DMS 273 treated with DMSO at 0.1 percent for 48 hours (cell line): ENCODE measurements at places on chromosomes 7 and 10.

GRCh38 chr10:116815641-116816415 is 33.5 kb upstream of the ENO4 start:
- DNase-seq: no peak

GRCh38 chr10:88116481-88116880 is 253.1 kb downstream of the PTEN start:
- no peak for DNase-seq

- no peak for DNase-seq
Observed at GRCh38 chr7:15625466-15625865, 61.0 kb downstream of the MEOX2 start.

DNA sequence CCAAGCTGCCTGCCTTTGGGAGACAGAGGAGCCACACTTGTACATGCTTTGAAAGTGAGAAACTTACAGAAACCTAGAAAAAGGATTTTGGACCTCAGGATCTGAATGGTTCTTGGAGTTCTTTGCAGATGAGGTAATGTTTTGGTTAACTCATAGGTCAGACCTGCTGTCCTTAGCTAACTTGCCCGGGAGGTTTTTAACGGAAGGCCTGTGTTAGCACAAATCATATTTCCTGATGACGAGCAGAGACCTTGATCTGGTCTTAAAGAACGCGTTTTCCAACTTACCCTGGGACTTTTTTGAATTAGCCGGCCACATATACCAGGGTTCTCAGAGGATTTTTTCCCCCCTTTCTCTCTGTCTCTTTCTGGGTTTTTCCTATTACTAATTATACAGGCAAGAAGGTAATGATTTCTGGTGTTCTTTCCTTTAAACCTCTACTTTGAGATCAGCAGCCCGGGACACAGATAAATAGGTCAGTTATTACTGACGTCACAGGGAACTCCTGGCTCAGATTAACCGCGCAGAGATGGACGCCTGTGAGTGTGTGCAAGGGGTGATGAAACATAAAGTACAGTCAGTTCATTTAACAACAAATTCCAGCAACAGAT is 101.7 kb upstream of the KLF6 start:
- no peak for DNase-seq

DNA sequence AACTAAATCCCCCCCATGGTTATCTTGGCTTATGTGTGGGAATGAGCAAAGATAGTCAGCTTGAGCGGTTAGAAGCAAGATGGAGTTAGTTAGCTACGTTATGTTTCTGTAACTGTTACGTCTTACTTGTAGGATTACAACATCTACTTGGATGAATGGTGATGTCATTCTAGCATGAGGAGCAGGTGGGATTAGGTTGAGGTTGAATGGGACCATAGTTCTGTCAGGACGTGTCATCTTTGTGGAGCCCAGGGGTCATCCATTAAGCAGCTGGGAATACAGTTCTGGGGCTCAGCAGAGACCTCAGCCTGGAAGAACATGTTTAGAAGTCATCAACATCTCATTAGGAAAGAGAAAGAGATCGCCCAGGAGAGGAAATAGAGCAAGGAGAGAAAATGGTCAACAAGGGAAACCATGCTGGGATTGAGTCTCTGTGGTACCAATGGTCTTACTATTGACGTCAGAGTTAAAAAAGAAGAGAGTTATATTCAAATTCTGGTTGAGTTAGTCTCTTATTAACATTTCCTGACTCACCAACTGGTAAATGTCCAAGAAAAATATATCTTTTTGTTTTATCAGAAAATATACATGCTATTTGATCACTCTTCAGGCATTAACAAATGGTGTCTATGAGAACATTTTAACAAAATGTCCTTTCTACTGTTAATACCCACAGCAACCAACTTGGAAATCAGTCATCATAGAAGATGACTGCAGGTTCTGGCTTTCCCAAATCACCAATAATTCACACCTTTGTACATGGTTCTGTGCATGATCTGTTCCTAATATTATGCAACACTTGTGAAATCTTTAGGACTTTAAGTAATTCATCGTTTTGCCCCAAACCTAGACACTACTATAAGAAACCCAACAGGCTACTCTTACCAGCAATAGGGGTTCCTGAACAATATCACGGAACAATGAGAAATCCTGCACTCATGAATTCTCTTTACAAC is 96.9 kb downstream of the KIAA1217 start:
- DNase-seq: no peak

DNA sequence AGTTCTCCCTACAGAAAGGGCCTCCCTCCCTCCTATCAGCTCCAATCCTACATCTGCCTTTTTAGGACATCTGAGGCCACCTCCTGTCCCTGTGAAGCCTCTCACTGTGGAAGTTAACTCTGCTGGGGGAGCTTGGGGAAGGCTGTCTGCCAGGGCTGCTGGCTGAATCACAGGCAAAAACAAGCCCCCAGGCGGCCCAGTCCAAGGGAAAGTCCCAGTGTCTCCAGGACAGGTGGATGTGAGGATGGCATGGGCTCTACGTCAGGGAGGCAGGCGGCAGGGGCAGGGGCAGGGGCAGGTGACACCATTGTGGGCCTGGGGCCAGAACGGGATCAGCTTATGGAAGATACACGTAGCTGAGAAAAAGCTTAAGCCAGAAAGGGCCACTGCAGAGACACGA is 240.2 kb downstream of the MAD1L1 start:
- no peak for DNase-seq

DNA sequence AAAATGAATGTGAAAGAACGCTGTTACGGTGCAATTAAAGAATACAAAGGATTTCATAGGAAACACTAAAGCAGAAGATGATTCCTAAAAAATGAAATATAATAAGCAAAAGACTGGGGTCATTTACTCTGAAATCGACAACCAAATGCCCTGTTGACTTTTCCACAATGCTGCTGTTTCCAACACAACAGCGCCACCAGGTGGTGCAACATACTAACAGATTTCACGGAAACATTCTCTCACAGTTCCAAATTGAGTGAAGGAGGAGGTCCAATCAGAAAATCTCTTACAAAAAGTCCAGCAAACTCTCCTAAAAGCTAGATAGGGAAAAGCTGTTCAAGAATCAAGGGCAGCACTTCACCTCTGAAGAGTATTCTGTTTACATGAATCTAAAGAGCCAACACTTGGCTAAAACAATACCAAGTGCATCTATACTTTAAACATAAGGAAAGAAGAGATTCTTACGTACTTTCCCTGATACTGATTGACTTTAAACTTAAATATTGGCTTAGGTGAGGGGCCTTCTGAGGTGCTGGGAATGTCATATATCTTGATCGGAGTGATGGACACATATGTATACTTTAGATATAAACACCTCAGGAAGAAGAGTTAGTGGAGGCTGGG is 55.9 kb downstream of the UPF2 start:
- peak; percentile 28 for DNase-seq

DNA sequence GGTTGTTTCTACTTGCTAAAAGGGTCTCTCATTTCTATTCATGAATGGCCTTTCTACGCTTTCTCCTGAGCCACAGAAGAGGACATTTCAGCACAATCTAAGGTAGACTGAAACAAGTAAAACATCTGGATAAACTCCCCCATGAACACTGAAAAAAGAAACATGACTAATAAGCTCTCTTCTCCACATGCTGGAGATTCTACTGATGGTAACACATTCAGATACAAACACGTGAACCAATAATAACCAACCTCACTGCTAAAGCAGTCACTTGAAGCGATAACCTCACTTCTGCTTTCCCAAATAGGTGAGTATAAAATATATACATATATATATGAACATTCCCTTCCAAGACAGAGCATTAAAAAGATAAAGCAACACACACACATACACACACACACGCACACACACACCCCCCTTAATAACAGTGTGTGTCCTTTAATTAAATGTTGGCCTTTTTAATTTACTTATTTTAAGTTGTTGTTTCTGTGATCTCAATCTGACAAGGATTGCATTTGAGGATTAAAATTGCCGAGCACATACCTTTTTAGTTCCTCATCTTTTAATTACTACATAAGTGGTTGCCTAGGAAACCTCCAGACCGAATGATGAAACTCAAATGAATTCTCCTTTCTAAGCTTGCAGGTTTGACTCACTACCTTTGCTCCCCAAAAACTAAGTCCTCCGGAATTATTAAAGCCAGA is 292.4 kb upstream of the KLF14 start:
- no peak for DNase-seq

DNA sequence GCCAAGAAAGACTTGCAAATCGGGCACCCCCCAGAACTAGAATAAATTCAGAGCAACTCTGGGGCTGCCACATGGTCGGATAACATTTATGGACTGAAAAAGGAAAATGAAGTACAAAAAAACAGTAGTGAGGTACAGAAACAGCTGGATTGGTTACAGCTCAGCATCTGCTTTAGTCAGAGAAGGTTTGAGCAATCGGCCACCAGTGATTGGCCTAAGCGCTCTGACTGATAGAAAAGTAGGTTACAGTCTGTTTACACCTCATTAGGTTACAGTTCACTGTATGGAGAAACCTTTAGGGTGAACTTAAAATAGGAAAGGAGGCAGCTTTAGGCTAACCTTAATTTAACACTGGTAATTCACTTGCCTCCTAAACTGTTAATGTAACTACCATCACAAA is 102.0 kb upstream of the DKK1 start:
- DNase-seq: no peak

DNA sequence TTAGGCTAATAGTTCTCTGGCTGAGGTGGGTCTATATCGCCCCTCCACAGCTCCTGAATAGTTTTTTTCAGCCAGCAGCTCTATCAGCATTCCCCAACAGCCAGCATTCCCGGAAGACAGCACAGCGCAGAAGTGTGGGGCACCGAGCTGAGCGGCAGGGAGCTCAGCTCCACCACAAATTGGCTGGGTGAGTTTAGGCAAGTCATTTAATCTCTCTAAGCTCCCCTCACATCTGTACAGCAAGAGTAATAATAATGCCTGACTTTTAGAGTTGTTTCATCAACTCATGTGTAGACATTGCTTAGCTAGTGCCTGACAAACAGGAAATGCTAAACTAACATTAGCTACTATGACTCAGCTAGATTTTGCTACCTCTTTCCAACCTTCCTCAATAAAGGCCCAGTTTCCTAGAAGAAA is 247.9 kb upstream of the PTN start:
- DNase-seq: no peak

DNA sequence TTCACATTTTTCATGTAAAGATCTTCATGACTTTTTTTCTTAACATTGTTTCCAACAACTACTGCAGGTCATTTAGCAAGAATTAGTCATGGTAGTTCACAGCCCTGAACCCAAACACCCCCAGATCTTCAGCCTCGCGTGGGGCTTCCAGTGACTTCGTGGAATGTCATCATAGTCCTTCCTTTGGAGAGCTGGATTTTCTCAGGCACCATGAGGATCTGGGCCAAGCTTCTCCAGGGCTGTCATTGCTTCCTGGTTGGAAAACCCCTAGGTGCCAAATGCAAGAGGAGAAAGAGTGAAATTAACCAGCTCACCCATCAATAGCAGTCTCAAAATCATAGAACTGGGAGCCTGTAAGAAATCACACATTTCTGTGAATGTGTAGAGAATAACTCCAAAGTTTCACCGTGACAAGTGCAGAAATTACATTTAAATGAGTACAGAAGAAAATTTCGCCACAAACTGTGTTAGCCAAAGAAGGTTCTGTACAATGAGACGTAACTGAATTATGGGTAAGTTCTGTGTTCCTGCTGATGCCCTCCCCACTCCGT is 175.4 kb downstream of the CELF2 start:
- DNase-seq: no peak

DNA sequence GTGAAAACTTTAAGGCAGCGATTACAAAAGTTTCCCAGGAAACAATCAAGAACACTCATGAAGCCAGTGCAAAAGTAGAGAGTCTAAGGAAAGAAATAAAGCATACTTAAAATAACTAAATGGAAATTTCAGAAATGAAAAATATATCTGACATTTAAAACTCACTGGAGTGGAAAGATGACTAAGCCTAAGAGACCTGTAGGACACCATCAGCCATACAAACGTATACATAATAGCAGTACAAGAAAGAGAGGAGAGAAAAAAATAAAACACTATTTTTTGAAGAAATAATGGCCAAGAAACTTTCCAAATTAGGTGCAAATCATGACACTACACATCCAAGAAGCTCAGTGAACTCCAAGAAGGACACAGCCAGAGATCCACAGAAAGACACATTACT is 5.4 kb upstream of the AKR1D1 start:
- no peak for DNase-seq

DNA sequence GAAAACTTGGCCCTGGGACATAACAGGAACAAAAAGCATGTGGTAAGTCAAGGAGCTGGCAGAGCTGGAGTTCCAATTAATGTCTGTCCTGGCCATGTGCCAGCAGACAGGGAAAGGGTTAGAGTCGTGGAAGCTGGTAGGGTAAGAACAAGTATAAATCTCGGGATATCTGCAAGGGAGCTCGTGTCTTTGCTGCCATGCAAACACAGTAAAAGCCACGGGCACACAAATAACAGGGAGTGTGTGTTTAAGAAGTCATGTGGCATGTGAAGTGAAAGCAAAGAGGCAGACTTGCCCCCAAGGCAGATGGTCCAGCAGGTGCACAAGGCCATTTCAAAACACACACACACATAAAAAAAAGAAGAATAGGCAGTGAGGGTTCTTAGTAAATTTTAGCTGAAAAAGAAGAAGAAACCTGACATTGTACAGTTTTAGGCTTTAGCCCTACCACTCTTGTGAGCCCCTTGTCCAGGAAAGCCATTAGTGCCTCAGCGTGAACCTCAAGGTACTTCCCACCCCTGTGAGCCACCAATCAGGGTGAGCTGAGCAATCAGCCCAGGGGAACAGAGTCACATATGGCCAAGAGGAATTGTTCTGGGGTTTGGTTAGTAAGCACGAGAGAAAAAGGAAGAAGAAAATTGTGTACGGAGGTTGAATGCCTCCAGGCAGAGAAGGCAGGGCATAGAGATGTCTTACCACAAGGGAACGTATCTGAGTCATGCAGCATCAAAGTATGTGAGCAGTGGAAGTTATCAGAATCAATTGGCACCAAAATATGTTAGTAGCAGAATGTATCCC is 32.8 kb upstream of the ARHGAP12 start:
- DNase-seq: peak; percentile 66

GRCh38 chr7:118182593-118183427 is 1.2 kb upstream of the LSM8 start:
- no peak for DNase-seq

DNA sequence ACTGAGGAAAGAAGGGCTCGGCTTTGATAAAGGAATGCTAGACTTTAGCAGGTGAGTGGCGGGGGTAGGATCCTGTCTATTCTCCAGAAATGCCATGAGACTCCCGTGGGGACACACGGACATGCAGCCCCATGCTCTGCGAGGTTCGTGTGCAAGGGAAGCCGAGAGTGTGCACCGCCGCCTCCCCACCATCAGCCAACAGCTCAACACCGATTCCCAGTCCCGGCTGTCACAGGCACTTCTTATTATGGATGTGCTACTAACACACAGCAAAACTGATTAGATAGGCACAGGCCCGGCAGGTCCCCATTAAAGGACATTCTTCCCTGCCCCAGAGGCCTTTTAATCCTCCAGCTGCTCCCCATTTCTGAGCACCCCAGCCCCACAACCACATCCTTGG is 154.4 kb downstream of the PRKAG2 start:
- DNase-seq: no peak

DNA sequence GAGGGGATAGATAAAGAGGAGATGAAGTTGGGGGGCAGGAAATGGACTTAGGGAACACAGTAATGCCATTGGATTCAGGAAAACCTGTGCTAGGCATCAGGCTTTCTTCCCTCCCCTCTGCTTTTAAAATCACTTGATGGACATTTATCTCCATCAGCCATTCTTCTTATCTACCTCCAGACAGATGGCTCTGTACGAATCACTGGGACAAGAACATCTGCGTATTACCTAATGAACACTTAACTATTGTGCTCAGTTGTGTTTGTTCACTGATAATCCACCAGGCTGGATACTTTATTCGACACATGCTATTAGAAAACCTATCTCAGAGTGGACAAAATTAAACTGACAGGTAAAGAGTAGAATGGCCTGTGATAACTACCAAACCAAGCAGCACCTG is 40.0 kb downstream of the TNKS2 start:
- DNase-seq: no peak
